H1 (cell line): ENCODE measurements at places on chromosomes 7 and 10. TPM values are rescaled to one million over a fixed set of nuclear protein-coding genes. Genes with fewer than 3 reads are reported as not detected.

DNA sequence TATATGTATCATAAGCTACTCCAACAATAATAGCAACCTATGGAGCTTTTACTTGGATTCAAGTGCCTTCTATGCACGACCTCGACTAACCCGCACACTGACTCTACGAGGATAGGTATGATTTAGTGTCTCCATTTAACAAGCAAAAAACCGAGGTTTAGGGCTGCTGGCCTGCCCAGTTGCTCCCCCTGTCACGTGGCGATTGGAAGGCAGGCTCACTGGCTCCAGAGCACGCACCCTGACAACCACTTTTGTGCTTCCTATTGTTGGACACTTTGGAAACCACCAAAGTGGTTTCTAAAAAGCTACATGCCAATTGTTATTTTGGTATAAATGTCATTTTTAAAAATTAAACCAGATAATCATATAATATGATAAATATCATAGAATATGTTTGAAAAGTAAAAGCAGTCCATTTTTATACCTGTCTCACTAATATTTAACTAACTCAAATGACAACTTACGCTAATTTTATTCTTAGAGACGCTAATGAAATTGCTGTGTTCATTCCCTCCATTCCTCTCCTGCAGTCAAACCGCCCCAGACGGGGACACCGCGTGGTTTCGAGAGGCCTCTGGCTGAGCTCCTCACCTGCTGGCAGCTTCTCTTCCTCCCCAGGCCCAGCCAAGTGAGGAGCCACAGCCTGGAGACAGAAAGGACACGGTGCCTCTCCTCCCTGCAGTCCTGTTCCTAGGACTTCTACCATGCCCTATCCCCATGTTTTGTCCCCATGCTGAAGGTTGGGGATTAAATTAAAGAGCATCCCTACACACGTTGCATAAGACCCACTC is 22.2 kb upstream of the RHEB start:
- no peak overlapping the region for H3K4me3 ChIP-seq
- no peak for DNase-seq
- H3K36me3 ChIP-seq, result no peaks in the 10 kb centered on the region
- no peaks in the 10 kb centered on the region; the same call in 1 of the 2 replicates for H3K4me1 ChIP-seq

Gene VAX1
- total RNA-seq, result not detected in 2 replicates

Gene EVX1
- total RNA-seq, result not detected in 2 replicates

Gene COBL
- 36.5 and 40.4 TPM in 2 replicates for total RNA-seq

- no peak overlapping the region for H3K27ac ChIP-seq
- no peaks in the 10 kb centered on the region; the same call in 1 of the 2 replicates for H3K4me1 ChIP-seq
- no peak overlapping the region for H3K4me3 ChIP-seq
- no peaks in the 10 kb centered on the region for H3K27me3 ChIP-seq
- no peaks in the 10 kb centered on the region for H3K36me3 ChIP-seq
Measured at GRCh38 chr10:87546210-87546609, 41.5 kb downstream of the MINPP1 start.

DNA sequence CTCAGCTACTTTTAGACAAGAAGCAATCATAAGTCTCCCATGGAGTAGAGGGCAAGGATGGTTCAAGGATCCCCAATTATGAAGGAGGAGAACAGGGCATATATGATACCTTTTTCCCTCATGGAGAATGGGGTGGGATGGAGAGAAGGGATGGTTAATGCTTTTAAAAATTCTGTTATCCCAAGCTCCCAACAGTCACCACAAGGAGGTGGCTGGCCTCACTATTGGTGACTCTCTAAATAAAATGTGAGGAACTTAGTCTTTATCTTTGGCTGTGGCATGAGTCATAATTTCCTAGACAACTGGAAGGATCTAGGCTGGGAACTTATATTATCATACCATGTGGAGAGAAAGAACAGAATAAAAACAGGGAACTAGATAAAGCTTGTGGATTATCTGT is 297.0 kb downstream of the PHTF2 start:
- H3K36me3 ChIP-seq, result no peaks in the 10 kb centered on the region
- no peak overlapping the region for H3K4me3 ChIP-seq
- DNase-seq, result no peak
- H3K27me3 ChIP-seq, result no peaks in the 10 kb centered on the region
- H3K27ac ChIP-seq, result no peak overlapping the region

Gene PNLIP
- not detected in 2 replicates for total RNA-seq

DNA sequence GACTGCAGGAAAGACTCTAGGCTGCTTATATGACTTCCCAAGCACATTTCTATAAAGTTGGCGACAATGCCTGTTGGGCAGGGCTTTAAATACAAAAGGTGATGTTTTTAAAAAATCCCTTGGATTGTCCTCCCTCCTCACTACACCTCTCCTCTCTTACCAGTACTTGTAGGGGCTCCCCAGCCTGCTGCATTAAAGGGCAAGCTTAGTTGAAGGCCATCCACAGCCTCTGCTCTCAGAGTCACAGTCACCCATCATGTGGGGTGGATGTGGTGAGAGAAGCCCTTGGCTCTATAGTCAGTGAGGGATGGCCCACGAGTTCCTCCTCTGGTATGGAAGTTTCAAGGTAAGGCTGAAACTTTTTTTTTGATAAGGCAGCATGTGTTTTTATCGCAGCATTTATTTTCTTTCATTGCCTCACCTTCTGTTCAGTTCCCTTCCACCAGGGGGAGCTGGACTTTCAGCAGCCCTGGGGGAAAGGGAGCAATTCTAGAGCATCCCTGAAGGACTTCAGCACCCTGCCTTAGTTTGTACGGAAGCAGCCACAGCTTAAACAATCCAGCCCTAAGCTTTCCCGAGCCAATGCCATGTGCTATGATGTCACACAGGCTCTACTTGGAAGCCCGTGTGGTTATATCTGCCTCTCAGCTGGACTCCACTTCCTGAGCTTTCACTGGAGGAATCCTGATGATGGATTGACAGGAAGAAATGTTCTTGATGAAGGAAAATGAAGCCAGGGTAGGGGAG is 131.9 kb downstream of the CALCR start:
- no peaks in the 10 kb centered on the region for H3K36me3 ChIP-seq
- no peak overlapping the region for H3K4me3 ChIP-seq
- no peaks in the 10 kb centered on the region for H3K27me3 ChIP-seq
- DNase-seq, result peak; percentile 17

- no peaks in the 10 kb centered on the region for H3K4me1 ChIP-seq
- H3K27me3 ChIP-seq, result no peaks in the 10 kb centered on the region
- H3K36me3 ChIP-seq, result peaks cover 5% of the 10 kb centered on the region; the same call in 1 of the 2 replicates
- H3K27ac ChIP-seq, result peak overlapping the region; percentile 96
- peak overlapping the region; percentile 79 for H3K4me3 ChIP-seq
- DNase-seq, result no peak
Measured at GRCh38 chr7:72924386-72924732, 536 bp upstream of the POM121 start.

Gene HOXA1
- total RNA-seq, result not detected in 2 replicates

GRCh38 chr7:13414181-13414580 is 575.3 kb downstream of the ETV1 start:
- H3K4me1 ChIP-seq, result no peaks in the 10 kb centered on the region
- H3K27ac ChIP-seq, result no peak overlapping the region
- H3K4me3 ChIP-seq, result no peak overlapping the region
- no peaks in the 10 kb centered on the region for H3K36me3 ChIP-seq
- DNase-seq, result no peak

Gene CFAP46
- total RNA-seq, result 3.1 and 4.8 TPM in 2 replicates

Gene LIMK1
- 92.1 and 93.5 TPM in 2 replicates for total RNA-seq

Gene ABCF2
- 51.0 and 55.0 TPM in 2 replicates for total RNA-seq

Gene KLF14
- not detected in 2 replicates for total RNA-seq

Gene BICC1
- total RNA-seq, result 0.73 and 1.0 TPM in 2 replicates

Gene PNLIPRP3
- total RNA-seq, result not detected in 2 replicates

Gene SERPINE1
- 5.6 and 6.8 TPM in 2 replicates for total RNA-seq

Gene NCF1
- total RNA-seq, result 0.47 TPM in 1 of 2 replicates, not detected in the other

Gene ANKRD61
- 0.32 and 0.42 TPM in 2 replicates for total RNA-seq

Gene PPP1R9A
- total RNA-seq, result 15.5 and 20.3 TPM in 2 replicates

DNA sequence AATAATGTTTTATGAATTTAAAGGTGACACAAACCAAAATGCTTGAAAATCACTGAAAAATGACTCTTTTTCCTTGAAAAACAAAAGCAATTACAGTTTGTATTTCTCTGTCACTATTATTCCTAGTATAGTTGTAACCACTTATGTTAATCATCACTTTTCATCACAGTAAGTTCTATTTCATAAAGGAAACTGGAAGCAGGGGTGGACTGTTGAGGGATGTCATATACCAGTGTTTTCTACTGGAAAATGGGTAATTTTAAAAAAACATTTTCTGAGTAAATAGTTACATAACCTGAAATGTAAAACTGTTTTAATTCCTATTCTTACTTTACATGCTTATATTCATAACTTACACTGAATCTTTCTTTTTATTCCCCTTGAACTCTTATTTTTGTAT is 32.2 kb upstream of the SFMBT2 start:
- no peak for DNase-seq
- no peak overlapping the region for H3K4me3 ChIP-seq
- H3K4me1 ChIP-seq, result no peaks in the 10 kb centered on the region; the same call in 1 of the 2 replicates
- H3K36me3 ChIP-seq, result no peaks in the 10 kb centered on the region
- no peak overlapping the region for H3K27ac ChIP-seq

- no peak for DNase-seq
- no peak overlapping the region for H3K27ac ChIP-seq
- no peaks in the 10 kb centered on the region for H3K4me1 ChIP-seq
- H3K4me3 ChIP-seq, result no peak overlapping the region
Measured at GRCh38 chr7:158075633-158076001, 512.0 kb downstream of the PTPRN2 start.

- no peak for DNase-seq
- H3K27me3 ChIP-seq, result no peaks in the 10 kb centered on the region
- peaks cover 3% of the 10 kb centered on the region for H3K4me1 ChIP-seq
- no peaks in the 10 kb centered on the region for H3K36me3 ChIP-seq
- H3K4me3 ChIP-seq, result peak overlapping the region; percentile 71
- no peak overlapping the region for H3K27ac ChIP-seq
Measured at GRCh38 chr10:5411941-5412276, 448 bp upstream of the NET1 start.

GRCh38 chr7:7235347-7235746 is 53.0 kb downstream of the C1GALT1 start:
- H3K27me3 ChIP-seq, result no peaks in the 10 kb centered on the region
- no peak overlapping the region; the same call in 1 of the 2 replicates for H3K4me3 ChIP-seq
- no peak overlapping the region for H3K27ac ChIP-seq
- H3K4me1 ChIP-seq, result peaks cover 14% of the 10 kb centered on the region; the same call in 1 of the 2 replicates
- H3K36me3 ChIP-seq, result peaks cover 31% of the 10 kb centered on the region
- no peak for DNase-seq

- H3K36me3 ChIP-seq, result no peaks in the 10 kb centered on the region
- H3K4me1 ChIP-seq, result no peaks in the 10 kb centered on the region
- DNase-seq, result no peak
- H3K27me3 ChIP-seq, result no peaks in the 10 kb centered on the region
Measured at GRCh38 chr10:24444337-24444736, 235.4 kb downstream of the KIAA1217 start.

- no peak for DNase-seq
- H3K36me3 ChIP-seq, result no peaks in the 10 kb centered on the region
- peak overlapping the region; percentile 33 for H3K4me3 ChIP-seq
- peaks cover 25% of the 10 kb centered on the region for H3K27me3 ChIP-seq
- no peak overlapping the region for H3K27ac ChIP-seq
Measured at GRCh38 chr10:101018600-101019439, 12.1 kb downstream of the PDZD7 start.

GRCh38 chr10:122279725-122280141 is 8.6 kb downstream of the BTBD16 start:
- no peak overlapping the region for H3K4me3 ChIP-seq
- H3K27me3 ChIP-seq, result no peaks in the 10 kb centered on the region
- H3K4me1 ChIP-seq, result no peaks in the 10 kb centered on the region
- no peak overlapping the region for H3K27ac ChIP-seq
- DNase-seq, result peak; percentile 86
- no peaks in the 10 kb centered on the region for H3K36me3 ChIP-seq

- H3K4me1 ChIP-seq, result no peaks in the 10 kb centered on the region
- H3K27ac ChIP-seq, result no peak overlapping the region
Measured at GRCh38 chr7:143846692-143847091, 55.3 kb downstream of the TCAF1 start.
